Activated CD4-positive, alpha-beta T cell treated with anti-CD3 and anti-CD28 coated beads, Interleukin-2, amount 10 ng/mL, durations not matched to agents 24 days and 14 days (primary cell): ENCODE measurements at places on chromosomes 5 and 9. TPM values are rescaled to one million over a fixed set of nuclear protein-coding genes. Genes with fewer than 3 reads are reported as not detected.

Gene SIT1
- 80.4 and 81.8 TPM in 2 replicates for total RNA-seq

Gene PCDHGA8
- 0.02 and 0.09 TPM in 2 replicates for total RNA-seq

Gene CTXN3
- total RNA-seq, result not detected in 2 replicates

Gene SHISAL2B
- total RNA-seq, result not detected in 2 replicates

DNA sequence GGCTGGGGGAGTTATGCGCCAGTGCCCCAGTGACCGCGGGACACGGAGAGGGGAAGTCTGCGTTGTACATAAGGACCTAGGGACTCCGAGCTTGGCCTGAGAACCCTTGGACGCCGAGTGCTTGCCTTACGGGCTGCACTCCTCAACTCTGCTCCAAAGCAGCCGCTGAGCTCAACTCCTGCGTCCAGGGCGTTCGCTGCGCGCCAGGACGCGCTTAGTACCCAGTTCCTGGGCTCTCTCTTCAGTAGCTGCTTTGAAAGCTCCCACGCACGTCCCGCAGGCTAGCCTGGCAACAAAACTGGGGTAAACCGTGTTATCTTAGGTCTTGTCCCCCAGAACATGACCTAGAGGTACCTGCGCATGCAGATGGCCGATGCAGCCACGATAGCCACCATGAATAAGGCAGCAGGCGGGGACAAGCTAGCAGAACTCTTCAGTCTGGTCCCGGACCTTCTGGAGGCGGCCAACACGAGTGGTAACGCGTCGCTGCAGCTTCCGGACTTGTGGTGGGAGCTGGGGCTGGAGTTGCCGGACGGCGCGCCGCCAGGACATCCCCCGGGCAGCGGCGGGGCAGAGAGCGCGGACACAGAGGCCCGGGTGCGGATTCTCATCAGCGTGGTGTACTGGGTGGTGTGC lies at the start of gene RXFP3:
TSS of gene RXFP3 (plus strand) at position 6 of the 636 bp plus-strand sequence. CDS start at position 361, 355 bp downstream.
- no peak within 1 kb of the TSS for H3K4me3 ChIP-seq
- peaks cover 3% of the 10 kb centered on the region for H3K4me1 ChIP-seq
- no peak within 1 kb of the TSS for H3K27ac ChIP-seq
- peaks cover 64% of the 10 kb centered on the region for H3K27me3 ChIP-seq
- no peaks in the 10 kb centered on the region for H3K36me3 ChIP-seq
- DNase-seq, result no peak

DNA sequence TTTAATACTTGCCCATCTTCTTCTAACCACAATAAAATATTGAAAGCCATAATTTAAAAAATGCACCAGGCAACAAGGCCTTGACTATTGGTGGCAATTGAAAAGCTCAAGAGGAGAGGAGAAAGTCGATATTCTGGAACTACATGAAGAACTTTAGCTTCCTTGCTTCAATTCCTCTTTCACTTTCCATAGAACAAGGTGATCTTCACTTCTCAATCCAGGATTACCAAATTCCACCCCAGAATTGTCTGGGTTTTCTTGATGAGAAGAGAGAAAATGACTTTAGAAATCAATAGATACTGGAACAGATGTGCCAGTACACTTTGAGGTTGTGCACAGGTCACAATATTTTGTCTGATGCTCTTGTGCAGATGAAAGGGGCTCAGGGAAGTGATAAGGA lies 52.2 kb downstream of the PTCD2 start:
- H3K4me1 ChIP-seq, result no peaks in the 10 kb centered on the region
- no peak overlapping the region for H3K4me3 ChIP-seq
- no peak for DNase-seq
- H3K27ac ChIP-seq, result no peak overlapping the region
- H3K36me3 ChIP-seq, result no peaks in the 10 kb centered on the region
- peaks cover 4% of the 10 kb centered on the region for H3K27me3 ChIP-seq

DNA sequence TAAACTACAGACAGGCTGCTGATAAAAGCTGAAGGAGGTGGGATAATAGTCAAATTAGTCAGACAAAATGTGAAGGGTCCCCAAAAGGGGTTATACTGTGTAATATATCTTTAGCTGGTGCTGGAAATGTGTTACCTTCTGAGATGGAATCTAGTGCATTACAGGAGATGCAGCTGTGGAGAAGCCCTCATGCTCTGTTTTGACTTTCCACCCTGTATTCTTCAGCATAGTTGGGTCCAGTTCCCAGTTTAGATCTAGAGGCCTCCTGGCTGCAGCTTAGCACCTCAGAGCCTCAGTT lies 122.6 kb downstream of the PAPPA start:
- no peaks in the 10 kb centered on the region for H3K36me3 ChIP-seq
- H3K27ac ChIP-seq, result no peak overlapping the region
- H3K27me3 ChIP-seq, result peaks cover 3% of the 10 kb centered on the region

DNA sequence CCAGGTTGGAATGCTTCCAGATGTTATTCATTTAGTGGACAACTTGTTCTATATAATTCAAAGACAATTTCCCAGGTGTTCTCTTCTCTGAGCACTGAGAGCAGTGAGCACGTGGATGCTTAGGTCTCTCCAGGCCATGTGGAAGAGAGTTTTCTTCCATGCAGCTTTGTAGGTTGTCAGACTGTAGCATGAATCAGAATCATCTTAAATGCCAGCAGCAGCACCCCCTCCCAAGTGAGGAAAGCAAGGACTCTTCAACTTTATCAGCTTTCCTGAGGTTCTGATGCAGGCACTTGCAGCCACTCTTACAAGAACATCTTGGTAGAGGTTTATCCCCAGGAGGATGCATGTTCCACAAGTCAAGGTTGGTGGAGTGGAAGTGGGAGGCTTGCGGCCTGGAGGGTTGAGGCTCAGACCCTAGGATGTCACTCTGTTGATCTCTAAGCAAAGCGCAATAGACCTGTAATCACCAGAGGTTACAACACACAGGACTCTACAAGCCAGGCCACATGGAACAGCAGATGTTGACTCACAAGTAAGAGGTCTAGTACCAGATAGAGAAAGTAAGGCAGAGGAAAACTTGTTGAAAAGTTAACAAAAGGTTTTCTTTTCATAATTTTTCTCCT lies 47.7 kb downstream of the UGCG start:
- no peak overlapping the region for H3K27ac ChIP-seq
- peaks cover 6% of the 10 kb centered on the region for H3K27me3 ChIP-seq
- H3K4me3 ChIP-seq, result no peak overlapping the region
- peaks cover 18% of the 10 kb centered on the region for H3K4me1 ChIP-seq
- DNase-seq, result no peak

GRCh38 chr5:1503241-1504068 lies 20.3 kb downstream of the LPCAT1 start:
- DNase-seq, result no peak
- H3K27me3 ChIP-seq, result no peaks in the 10 kb centered on the region
- H3K4me3 ChIP-seq, result no peak overlapping the region
- H3K36me3 ChIP-seq, result peaks cover 13% of the 10 kb centered on the region

- no peaks in the 10 kb centered on the region for H3K4me1 ChIP-seq
- no peaks in the 10 kb centered on the region for H3K36me3 ChIP-seq
- H3K27me3 ChIP-seq, result no peaks in the 10 kb centered on the region
- DNase-seq, result no peak
- no peak overlapping the region for H3K4me3 ChIP-seq
- no peak overlapping the region for H3K27ac ChIP-seq
These were observed 58.5 kb downstream of the APTX start for GRCh38 chr9:32942755-32943460.

- DNase-seq, result no peak
- H3K27ac ChIP-seq, result no peak overlapping the region
- H3K4me3 ChIP-seq, result no peak overlapping the region
- peaks cover 6% of the 10 kb centered on the region for H3K4me1 ChIP-seq
- H3K36me3 ChIP-seq, result no peaks in the 10 kb centered on the region
- peaks cover 43% of the 10 kb centered on the region for H3K27me3 ChIP-seq
These were observed 136.6 kb downstream of the SEC61B start for GRCh38 chr9:99358668-99359067.

DNA sequence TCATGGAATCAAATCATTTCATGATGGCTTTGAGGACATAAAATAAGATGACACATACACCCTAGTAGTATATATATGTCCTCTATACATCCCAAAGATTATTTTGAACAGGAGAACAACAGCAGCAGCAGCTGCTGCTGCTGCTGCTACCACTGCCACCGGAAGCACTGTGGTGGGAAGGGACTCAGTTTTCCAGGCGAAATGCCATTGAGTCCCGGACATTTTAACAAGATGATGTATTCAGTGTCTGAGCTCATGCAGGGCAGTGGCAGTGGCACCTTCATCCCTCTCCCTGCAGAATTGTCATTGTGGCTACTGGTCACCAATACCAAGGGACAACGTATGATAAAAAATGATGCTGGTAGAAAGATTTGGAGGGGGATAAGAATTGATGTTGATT lies 151.3 kb downstream of the CHSY3 start:
- H3K4me1 ChIP-seq, result no peaks in the 10 kb centered on the region
- no peaks in the 10 kb centered on the region for H3K27me3 ChIP-seq
- H3K36me3 ChIP-seq, result no peaks in the 10 kb centered on the region
- DNase-seq, result no peak

DNA sequence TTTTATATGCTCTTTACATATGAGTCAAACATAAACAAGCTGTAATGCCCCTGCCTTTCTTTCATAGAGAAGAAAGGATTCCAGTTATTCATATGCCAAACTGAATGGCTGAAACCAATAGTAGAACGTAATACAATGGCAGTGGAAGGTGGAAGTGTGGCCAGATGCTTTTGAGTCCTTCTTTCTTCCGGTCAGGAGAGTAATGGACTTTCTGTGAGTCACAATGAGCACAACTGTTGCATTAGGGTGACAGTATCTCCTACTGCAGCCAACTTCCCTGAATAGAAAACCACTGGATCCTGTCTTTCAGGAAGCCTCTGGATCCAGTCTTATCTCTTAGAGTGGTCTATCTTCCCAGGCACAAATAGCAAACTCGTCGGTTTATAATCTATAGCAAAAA lies 855.2 kb downstream of the MAT2B start:
- H3K36me3 ChIP-seq, result no peaks in the 10 kb centered on the region
- H3K4me3 ChIP-seq, result no peak overlapping the region
- H3K27ac ChIP-seq, result no peak overlapping the region
- no peaks in the 10 kb centered on the region for H3K4me1 ChIP-seq
- H3K27me3 ChIP-seq, result no peaks in the 10 kb centered on the region

- no peak overlapping the region for H3K27ac ChIP-seq
- H3K4me1 ChIP-seq, result peaks cover 6% of the 10 kb centered on the region
- peaks cover 6% of the 10 kb centered on the region for H3K27me3 ChIP-seq
- H3K4me3 ChIP-seq, result no peak overlapping the region
- H3K36me3 ChIP-seq, result no peaks in the 10 kb centered on the region
- DNase-seq, result no peak
These were observed 28.4 kb downstream of the CDHR2 start for GRCh38 chr5:176577312-176578176.

DNA sequence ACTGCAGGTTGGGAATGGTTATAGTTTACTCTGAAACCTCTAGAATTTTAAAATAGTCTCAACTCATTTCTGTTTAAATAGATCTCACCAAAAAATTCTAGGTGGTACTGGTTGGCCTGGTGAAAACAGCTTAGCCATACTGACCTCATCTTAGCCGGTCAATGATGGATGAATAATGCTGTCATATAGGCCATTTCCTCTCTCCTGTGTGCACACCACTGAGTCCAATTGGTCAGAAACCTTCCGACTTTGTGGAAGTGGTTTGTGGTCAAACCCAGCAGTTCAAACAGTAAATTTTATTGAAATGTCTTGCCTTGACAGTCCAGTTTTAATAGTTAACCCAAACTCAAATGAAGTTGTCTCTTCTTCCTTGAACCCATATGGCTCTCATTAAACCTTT lies 98.6 kb downstream of the GIN1 start:
- no peak for DNase-seq
- no peak overlapping the region for H3K4me3 ChIP-seq
- H3K27me3 ChIP-seq, result no peaks in the 10 kb centered on the region
- peaks cover 19% of the 10 kb centered on the region for H3K36me3 ChIP-seq
- H3K27ac ChIP-seq, result no peak overlapping the region
- no peaks in the 10 kb centered on the region for H3K4me1 ChIP-seq

DNA sequence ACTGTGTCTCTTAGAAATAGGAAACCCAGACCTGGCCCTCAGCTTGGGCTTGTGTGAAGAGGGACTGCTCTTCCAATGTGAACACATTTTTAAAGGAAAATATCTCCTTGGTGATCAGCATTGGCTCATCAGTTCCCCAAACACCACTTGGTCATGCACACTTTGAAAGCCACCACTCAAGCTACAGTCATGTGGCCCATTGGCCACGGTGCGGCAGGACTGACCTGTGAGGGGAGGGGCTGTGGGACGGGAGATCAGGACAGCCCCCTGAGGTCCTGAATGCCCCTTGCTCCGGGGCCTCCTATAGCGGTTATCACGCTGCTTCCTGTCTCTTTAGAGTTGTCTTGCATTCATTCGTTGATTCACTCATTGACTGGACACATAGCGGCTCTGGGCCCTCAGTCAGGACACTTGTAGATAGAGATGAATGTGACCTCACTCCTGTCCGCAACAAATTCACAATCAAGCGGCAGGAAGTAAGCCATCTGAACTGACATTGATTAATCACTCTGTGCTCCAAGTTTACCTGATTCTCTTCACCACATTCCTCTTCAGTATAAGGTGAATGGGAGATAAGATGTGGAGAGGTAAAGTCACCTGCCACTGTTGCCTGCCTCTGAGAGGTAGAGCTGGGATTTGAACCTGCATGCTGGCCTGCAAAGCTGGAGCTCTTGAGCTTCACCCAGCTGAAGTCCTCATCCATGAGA lies 73.1 kb downstream of the COL15A1 start:
- no peaks in the 10 kb centered on the region for H3K27me3 ChIP-seq
- peaks cover 9% of the 10 kb centered on the region for H3K36me3 ChIP-seq
- peaks cover 26% of the 10 kb centered on the region for H3K4me1 ChIP-seq
- no peak overlapping the region for H3K4me3 ChIP-seq

DNA sequence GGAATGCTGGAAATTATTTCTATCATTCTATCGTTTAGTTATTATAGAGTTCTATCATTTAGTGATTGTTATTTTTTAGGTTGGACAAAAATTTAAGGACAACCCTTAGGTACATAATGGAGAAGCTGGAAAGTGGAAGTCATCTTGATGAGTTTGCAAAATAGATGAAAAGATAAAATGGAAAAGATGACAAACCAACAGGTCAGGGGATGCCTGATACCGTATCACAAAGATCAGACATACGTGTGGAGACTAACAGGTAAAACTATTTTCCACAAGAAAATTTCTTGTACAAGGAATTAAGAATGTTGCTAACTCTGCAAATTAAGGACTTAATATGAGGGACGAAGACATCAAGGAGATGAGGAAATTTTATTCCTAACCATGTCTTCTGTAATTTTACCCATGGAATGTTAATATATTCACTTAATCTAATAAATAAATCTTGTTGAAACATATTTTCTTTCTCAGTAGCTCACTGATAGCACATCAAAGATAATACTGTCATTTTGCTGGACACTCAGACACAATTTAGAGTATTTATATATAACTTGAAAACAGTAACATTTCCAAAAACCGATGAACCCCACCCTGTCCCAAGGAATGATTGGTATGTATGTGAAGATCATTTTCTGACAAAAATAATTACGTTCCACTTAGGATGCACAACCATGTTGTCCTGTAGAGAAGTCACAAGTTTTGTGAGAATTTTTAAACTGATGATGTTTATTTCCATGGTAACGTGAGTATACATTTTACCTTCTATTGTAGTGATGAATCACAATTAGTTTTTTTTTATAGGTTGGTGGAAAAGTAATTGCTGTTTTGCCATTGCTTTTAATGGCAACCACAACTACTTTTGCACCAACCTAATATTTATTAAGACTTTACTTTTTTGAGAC lies 2.6 kb downstream of the LURAP1L start:
- H3K4me1 ChIP-seq, result peaks cover 4% of the 10 kb centered on the region
- peaks cover 22% of the 10 kb centered on the region for H3K27me3 ChIP-seq
- no peak overlapping the region for H3K27ac ChIP-seq
- no peak for DNase-seq

GRCh38 chr5:150279330-150280020 lies 10.1 kb downstream of the CAMK2A start:
- H3K27ac ChIP-seq, result no peak overlapping the region
- DNase-seq, result no peak
- H3K27me3 ChIP-seq, result peaks cover 16% of the 10 kb centered on the region
- H3K36me3 ChIP-seq, result no peaks in the 10 kb centered on the region
- no peaks in the 10 kb centered on the region for H3K4me1 ChIP-seq

- no peak overlapping the region for H3K4me3 ChIP-seq
- H3K36me3 ChIP-seq, result no peaks in the 10 kb centered on the region
- H3K4me1 ChIP-seq, result no peaks in the 10 kb centered on the region
These were observed 21.2 kb downstream of the RNF130 start for GRCh38 chr5:180050121-180050940.
